Neural progenitor cell (in vitro differentiated cells): ENCODE measurements at places on chromosomes 1 and 21. TPM values are rescaled to one million over a fixed set of nuclear protein-coding genes. Genes with fewer than 3 reads are reported as not detected.

GRCh38 chr21:39881661-39882060, 14.4 kb downstream of the PCP4 start:
- DNase-seq = peak; percentile 15
- no peaks in the 10 kb centered on the region for H3K36me3 ChIP-seq
- no peak overlapping the region for H3K4me3 ChIP-seq
- H3K27me3 ChIP-seq = no peaks in the 10 kb centered on the region
- H3K27ac ChIP-seq = no peak overlapping the region

- H3K4me3 ChIP-seq = no peak overlapping the region
- H3K27ac ChIP-seq = no peak overlapping the region
- H3K36me3 ChIP-seq = no peaks in the 10 kb centered on the region
- H3K4me1 ChIP-seq = peaks cover 8% of the 10 kb centered on the region
- H3K27me3 ChIP-seq = no peaks in the 10 kb centered on the region
These were observed 17.9 kb downstream of the SLC9A1 start for GRCh38 chr1:27136998-27137542.

DNA sequence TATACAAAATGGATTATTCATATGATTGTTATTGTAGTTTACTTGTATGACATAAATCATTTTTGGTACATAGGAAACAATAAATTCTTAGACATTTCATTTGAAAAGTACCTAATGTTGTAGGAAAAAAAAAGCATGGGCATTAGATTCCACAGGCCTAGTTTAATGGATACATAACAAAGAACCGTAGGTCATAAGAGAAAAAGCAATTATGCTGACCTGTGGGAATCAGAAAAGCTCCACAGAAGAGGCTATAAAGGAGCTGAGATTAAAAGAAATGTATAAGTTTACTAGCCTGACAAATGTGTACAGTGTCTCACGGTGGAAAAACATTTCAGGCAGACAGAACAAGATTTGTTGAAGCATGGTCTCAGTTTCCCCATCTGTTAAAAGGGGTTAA, 3.7 kb downstream of the DEPDC1 start:
- no peak overlapping the region for H3K27ac ChIP-seq
- H3K36me3 ChIP-seq = peaks cover 47% of the 10 kb centered on the region
- H3K27me3 ChIP-seq = no peaks in the 10 kb centered on the region
- H3K4me1 ChIP-seq = peaks cover 22% of the 10 kb centered on the region
- H3K4me3 ChIP-seq = peak overlapping the region; percentile 12
- no peak for DNase-seq

GRCh38 chr1:157209514-157209913, 71.3 kb upstream of the ETV3 start:
- H3K36me3 ChIP-seq = no peaks in the 10 kb centered on the region
- no peak overlapping the region for H3K27ac ChIP-seq
- DNase-seq = peak; percentile 52
- H3K4me1 ChIP-seq = peaks cover 22% of the 10 kb centered on the region
- no peaks in the 10 kb centered on the region for H3K27me3 ChIP-seq

GRCh38 chr1:76402128-76402527, 327.6 kb downstream of the ST6GALNAC3 start:
- H3K36me3 ChIP-seq = no peaks in the 10 kb centered on the region
- H3K27ac ChIP-seq = no peak overlapping the region
- no peak overlapping the region for H3K4me3 ChIP-seq
- DNase-seq = no peak
- no peaks in the 10 kb centered on the region for H3K27me3 ChIP-seq

DNA sequence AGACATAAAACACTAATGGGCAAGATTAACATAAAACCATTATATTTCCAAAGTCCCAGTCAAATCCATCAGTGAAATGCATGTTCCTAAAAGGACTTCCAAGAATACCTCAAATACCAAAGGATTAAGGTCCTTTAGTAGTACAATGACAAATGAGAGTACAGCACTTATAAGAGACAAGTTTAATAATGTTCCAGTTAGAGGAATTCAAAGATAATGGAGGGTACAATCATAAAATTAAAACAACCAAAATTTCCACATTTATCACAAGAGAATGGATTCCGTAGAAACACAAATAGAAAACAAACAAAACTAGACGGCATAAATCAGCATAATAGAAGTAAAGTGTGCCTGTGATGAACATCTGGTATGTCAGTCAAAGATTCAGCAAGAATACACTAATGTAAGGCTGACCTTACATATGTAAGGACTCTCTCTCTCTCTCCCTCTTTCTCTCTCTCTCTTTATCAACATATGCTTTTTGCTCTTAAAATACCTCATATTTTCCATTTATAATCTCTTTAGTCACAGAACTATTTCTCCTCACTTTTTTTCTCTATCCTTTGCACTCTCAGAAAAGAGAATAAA, 32.8 kb upstream of the C1orf53 start:
- H3K36me3 ChIP-seq = no peaks in the 10 kb centered on the region
- no peak for DNase-seq
- H3K27ac ChIP-seq = no peak overlapping the region
- H3K4me1 ChIP-seq = peaks cover 13% of the 10 kb centered on the region

DNA sequence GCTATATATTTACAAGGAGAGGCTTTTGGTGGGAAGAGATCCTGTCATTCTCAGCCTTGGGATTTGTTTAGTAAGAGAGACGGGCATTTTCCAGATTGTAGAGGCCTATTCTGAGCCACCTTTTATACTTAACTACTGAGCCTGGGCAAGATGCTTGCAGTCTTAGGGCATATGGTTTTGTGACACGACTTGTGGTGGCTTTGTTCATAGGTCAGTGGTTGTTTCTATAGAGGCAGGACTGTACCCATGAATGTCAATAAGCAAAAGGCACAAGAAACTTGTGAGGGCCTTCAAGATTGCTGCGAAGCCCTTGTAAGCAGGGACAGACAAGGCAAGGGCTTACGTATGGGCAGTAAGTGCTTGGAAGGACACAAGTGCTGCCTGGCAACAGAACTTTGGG, 3.4 kb upstream of the FCRL3 start:
- no peak for DNase-seq
- no peak overlapping the region for H3K27ac ChIP-seq
- H3K27me3 ChIP-seq = no peaks in the 10 kb centered on the region
- H3K36me3 ChIP-seq = no peaks in the 10 kb centered on the region
- no peaks in the 10 kb centered on the region for H3K4me1 ChIP-seq

- DNase-seq = no peak
- H3K27me3 ChIP-seq = no peaks in the 10 kb centered on the region
- no peaks in the 10 kb centered on the region for H3K4me1 ChIP-seq
- no peak overlapping the region for H3K27ac ChIP-seq
- H3K4me3 ChIP-seq = no peak overlapping the region
These were observed 404.3 kb upstream of the BEND5 start for GRCh38 chr1:49181033-49181432.

DNA sequence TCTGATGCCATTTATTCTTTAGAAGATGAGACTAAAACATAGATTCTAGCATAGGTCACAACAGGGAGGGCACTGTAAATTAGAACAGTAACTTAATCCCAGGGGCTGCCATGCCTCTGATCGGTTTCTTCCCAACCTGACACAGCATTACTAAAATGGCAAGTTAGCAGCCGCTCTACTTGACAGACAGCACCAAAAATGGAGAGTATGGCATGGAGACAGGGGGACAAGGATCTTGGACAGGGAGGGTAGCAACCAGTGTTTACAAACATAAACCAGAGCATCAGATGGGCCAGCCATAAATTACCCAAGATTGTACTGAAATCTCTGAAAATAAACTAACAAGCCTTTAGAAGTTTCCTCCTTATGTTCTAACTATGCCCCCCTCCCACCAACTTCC, 5.9 kb downstream of the DUSP10 start:
- H3K4me1 ChIP-seq = no peaks in the 10 kb centered on the region
- no peak for DNase-seq

- H3K36me3 ChIP-seq = no peaks in the 10 kb centered on the region
- no peaks in the 10 kb centered on the region for H3K4me1 ChIP-seq
- H3K27me3 ChIP-seq = peaks cover 15% of the 10 kb centered on the region
- no peak overlapping the region for H3K27ac ChIP-seq
These were observed 2.8 kb downstream of the ST6GALNAC5 start for GRCh38 chr1:76870037-76870436.

DNA sequence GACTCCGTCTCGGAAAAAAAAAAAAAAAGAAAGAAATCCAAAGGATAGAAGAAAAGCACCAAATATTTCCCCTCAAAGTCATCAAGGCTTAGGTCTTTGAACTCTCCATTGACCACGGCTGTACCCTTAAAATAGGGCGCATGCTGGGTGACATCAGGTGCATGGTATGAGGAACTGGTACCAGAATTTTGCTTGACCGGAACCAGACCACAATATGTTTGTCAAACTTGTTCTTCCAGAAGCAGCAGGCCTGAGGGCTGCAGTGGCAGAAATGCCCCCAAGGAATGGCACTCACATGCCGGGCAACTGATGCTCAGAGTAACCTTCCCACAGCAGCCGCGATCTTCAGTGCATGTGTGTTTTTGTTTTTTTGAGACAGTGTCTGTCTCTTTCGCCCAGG, 21.0 kb downstream of the RCC1 start:
- H3K27me3 ChIP-seq = no peaks in the 10 kb centered on the region
- H3K36me3 ChIP-seq = no peaks in the 10 kb centered on the region
- DNase-seq = no peak
- peaks cover 5% of the 10 kb centered on the region for H3K4me1 ChIP-seq
- H3K27ac ChIP-seq = no peak overlapping the region
- no peak overlapping the region for H3K4me3 ChIP-seq

GRCh38 chr1:200889571-200889970, 5.1 kb upstream of the INAVA start:
- no peak overlapping the region for H3K4me3 ChIP-seq
- H3K36me3 ChIP-seq = no peaks in the 10 kb centered on the region
- no peak overlapping the region for H3K27ac ChIP-seq

DNA sequence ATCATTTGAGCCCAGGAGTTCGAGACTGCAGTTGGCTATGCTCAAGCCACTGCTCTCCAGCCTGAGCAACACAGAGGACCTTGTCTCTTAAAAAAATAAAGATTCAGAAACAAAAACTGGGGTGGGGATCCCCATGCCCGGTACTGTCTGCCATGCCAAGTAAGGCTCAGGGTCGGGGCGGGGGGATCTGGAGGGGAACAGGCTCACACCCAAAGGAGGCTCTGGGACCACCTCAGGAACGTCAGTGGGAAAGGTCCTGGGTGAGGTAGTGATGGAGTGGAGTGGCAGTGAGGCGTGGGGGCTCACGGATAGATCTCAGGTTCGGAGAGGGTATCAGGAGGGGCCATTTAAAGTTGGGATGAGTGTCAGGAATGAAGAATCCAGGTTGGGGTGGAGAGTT, 765 bp upstream of the S100A4 start:
- no peaks in the 10 kb centered on the region for H3K27me3 ChIP-seq
- no peak for DNase-seq
- H3K4me3 ChIP-seq = no peak overlapping the region
- H3K27ac ChIP-seq = no peak overlapping the region
- peaks cover 30% of the 10 kb centered on the region for H3K4me1 ChIP-seq

- no peaks in the 10 kb centered on the region for H3K27me3 ChIP-seq
- H3K4me3 ChIP-seq = no peak overlapping the region
- DNase-seq = no peak
- no peaks in the 10 kb centered on the region for H3K36me3 ChIP-seq
These were observed 55.5 kb downstream of the TRIM11 start for GRCh38 chr1:228350831-228351781.

The POU2F1 gene
- 48.1 and 68.0 TPM in 2 replicates for total RNA-seq

The TMPRSS3 gene
- not detected in 2 replicates for total RNA-seq

The DCDC2B gene
- not detected in 2 replicates for total RNA-seq

The GNG12 gene
- 30.3 and 44.5 TPM in 2 replicates for total RNA-seq

The CHI3L2 gene
- total RNA-seq = not detected in 2 replicates
